NCI-H1930 (cell line): ENCODE measurements at places on chromosomes 5 and 9.

DNA sequence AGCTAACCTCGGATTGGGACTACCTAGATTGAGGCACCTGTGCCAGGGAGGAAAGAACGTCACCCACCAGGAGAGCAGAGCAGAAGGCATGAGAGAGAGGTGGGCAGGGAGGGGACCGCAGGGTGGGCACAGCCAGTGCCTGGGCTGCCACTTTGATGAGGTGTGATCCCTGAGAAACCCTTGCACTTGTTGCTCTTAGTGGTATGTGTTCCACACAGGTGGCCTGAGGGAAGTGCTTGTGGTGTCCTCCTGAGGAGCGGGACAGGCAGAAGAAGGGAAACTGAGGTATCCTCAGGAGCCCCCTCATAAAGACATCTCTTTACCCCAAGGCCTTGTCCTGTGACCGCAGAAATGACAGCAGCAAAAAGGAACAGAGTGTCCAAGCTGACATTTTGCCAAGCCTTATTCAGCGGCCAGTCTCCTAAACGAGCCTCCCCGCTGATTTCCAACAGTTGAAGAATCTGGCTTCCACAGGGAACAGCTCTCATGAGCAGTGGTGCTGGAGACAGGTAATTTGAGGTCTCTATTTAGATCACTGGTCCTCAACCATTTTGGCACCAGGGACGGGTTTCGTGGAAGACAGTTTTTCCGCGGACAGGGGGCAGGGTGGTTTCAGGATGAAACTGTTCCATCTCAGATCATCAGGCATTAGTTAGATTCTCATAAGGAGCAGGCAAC is 82.4 kb downstream of the FOXD1 start:
- no peak for DNase-seq

DNA sequence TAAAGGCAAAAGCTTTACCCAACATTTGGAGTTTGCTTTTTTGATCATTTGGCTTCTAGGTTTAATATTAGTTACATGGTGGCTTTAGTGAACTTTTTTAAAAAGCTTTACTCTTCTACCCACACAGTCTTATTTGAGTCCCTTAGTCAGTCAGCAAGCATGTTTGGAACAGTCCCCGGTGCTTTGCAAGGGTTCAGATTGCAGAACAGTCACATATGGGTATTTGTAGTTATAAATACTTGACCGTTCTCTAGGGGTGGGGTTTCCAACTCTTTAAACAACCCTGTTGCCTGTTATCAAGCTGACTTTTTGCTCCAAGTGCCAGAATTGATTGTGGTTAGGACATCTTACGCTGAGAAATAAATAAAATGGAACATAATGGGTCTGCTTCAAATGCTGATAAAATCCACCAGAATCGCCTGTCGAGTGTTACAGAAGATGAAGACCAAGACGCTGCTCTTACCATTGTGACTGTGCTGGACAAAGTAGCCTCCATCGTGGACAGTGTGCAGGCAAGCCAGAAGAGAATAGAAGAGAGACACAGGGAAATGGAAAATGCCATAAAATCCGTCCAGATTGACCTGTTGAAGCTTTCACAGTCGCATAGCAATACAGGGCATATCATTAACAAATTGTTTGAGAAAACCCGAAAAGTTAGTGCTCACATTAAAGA is at the start of gene CAVIN4:
Gene CAVIN4, plus strand, starts transcription at position 304 of the 673 bp plus-strand sequence. Its CDS starts 65 bp downstream, at position 369.
- no peak for DNase-seq

- DNase-seq = no peak
Measured at GRCh38 chr9:85404911-85405565, 336.7 kb downstream of the AGTPBP1 start.

DNA sequence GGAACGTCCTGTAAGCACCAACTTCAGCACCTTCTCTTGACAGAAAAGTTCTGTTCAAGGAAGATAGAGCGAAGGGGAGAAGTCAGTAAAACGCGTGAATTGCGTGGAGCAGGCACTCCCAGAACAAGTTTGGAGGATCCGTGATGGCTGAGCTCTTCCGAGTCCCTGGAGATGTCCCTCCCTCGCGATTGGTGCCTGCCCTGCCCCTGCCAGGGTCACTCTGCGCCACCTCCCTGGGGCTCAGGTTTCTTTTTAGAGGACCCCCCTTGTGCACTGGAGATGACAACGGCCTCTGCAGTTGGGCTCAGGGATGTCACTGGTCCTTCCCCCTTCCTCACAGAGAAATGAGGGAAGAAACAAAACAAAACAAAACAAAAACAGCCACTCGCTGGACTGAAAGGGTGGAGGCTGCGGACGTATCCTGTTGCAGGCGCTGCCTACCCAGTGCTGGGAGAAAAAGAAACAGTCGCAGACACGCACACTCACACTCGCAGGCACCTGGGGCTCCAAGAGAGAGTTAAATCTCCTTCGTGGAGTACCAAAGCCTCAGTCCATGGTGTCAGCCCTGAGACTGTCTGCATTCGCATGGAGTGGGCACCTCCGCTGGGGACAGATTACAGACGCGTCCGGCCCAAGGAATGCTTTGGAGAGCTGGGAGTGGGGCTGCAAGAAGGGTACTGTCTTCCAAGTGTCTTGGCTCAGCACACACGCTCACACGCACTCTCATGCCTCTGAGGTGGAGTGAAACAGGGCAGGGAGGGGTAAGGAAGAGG is 512.7 kb downstream of the SLCO4C1 start:
- DNase-seq = no peak

GRCh38 chr5:61465066-61465465 is 133.0 kb downstream of the ZSWIM6 start:
- DNase-seq = no peak

GRCh38 chr5:157454273-157454672 is 5.7 kb upstream of the NIPAL4 start:
- no peak for DNase-seq

- no peak for DNase-seq
Measured at GRCh38 chr5:6705088-6705487, 8.1 kb upstream of the TENT4A start.

- no peak for DNase-seq
Measured at GRCh38 chr5:180291234-180291940, 496 bp downstream of the MAPK9 start.

DNA sequence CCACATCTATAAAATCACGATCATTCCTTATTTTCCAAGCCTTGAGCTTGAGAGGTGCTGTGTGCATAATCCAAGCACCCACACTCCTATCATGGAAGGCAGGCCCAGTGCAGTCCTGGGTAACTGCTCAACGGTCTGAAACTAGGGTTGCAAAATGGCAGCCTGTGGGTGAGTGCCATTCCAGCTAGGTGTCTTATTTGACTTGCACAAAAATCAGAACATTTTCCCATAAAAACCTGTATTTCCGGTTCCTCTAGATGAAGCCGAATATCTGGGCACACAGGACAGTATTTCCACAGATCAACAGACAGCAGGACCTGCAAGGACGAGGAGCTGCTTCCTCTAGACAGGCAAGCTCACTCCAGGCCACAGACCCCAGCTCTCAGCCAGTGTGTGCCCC is 588.8 kb downstream of the BNC2 start:
- no peak for DNase-seq

GRCh38 chr5:113546703-113547183 is 33.2 kb downstream of the YTHDC2 start:
- no peak for DNase-seq

- no peak for DNase-seq
Measured at GRCh38 chr5:55438998-55439397, 95.8 kb downstream of the PLPP1 start.

DNA sequence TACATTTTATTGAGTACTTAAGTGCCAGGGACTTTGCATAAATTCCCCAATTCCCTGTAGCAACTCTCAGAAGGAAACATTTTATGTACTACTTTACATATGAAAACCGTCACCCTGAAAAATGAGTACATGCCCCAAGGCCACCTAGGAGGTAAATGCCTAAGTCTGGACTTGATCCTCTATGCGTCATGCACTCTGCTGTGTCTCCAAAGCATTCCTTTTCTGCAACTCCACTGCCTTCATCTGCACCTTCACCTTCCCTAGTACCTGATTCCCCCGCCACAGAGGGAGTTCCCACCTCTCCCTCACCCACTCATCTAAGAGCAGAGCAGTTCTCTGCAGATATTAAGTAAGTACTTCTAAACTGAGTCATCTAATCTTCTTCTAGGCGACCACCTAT is 75.2 kb upstream of the HRH2 start:
- DNase-seq = no peak

- DNase-seq = no peak
Measured at GRCh38 chr9:96203867-96204501, 98.0 kb downstream of the HSD17B3 start.
